ENCODE measurements at places on chromosomes 11 and 22.
A peak's percentile ranks its signal among the peaks of the same experiment; 100 is the strongest.

DNA sequence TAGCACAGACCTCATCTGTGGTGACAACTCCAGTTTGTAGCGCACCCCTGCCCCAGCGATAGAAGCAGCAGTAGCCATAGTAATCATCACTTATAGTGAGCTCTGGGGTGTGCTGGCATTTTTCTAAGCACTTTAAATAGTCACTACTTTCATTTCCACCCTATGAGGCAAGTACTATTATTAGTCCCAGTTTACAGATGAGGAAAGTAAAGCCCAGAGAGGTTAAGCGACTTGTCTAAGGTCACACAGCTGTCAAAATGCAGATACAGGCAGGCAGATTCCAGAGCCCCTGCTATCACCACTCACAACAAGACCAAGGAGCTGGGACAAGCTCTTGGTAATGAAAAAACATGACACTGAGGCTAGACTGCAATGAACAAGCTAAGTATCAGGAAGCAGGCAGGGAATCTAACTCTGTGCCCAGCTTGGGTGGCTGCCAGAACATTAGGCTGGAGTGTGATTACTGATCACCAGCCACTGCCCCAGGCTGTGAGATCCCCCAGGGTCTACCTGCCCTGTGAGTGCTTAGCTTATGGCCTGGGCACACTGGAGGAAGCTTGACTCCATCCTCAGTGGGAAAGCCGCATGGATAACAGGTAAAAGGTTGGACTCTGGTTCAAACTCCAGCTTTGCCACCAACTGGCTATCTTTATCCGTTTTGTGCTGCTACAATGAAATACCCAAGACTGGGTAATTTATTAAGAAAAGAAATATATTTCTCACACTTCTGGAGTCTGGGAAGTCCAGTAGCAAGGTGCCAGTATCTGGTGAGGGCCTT is 561.1 kb downstream of the MN1 start:
- no peak for DNase-seq

DNA sequence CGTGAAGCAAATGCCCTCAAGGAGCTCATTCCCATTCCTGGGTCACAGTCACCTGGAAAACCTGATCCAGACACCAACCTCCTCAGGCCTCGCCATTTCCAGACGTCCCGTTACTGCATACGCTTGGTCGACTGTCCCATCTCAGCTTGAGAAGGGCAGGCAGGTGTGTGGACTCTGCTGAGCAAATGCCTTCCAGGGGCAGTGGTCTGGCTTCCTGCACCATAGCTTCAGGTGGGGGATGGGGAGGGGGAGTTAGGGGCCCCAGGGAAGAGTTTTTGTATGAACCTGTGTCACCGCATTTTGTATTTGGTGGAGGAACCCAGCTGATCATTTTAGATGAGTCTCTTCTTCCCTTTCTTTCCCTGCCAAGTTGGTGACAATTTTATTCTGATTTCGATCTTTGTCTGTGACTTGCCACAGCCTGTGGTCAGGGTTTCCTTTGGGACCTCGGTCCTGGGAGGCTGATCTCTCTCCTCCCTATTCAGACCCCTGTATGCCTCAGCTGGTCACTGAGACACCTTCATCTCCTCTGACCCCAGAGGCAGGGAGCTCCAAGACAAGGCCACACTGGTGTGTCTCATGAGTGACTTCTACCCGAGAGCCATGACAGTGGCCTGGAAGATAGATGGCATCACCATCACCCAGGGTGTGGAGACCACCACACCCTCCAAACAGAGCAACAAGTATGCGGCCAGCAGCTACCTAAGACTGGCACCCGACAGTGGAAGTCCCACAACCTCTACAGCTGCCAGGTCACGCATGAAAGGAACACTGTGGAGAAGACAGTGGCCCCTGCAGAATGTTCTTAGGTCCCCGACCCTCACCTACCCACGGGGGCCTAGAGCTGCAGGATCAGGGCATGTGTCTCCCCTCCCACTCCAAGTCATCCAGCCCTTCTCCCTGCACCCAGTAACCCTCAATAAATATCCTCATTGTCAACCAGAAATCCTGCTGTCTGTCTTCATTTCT is 22.9 kb downstream of the IGLL5 start:
- DNase-seq = no peak

DNA sequence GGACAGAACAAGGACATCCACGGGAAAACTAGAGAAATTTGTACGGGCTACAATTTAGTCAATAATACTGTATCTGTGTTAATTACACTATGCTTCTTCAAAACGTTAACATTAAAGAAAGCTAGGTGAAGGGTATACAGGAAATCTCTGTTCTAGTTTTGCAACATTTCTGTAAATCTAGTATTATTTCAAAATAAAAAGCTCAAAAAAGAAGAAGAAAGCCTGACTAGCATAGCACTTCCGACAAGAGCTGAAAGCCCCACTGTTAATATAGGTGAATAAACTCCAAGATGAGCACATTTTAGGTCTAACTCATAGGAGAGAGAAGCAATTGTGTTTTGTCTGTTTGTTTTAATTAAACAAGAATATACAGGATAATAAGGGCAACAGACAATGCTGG is 299.7 kb downstream of the TTC28 start:
- no peak for DNase-seq

DNA sequence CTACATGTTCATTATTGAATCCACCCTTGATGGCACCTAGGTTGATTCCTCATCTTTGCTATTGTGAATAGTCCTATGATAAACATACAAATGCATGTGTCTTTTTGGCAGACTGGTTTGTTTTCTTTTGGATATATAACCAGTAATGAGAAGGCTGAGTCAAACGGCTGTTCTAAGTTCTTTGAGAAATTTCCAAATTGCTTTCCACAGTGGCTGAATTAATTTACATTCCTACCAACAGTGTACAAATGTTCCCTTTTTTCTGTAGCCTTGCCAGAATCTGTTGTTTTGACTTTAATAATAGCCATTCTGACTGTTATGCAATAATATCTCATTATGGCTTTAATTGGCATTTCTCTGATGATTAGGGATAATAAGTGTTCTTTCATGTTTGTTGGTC is 184.9 kb downstream of the CASP12 start:
- no peak for DNase-seq

GRCh38 chr11:12430351-12430750 is 53.0 kb downstream of the PARVA start:
- DNase-seq = no peak

GRCh38 chr22:21758091-21758864 is 22.7 kb upstream of the YPEL1 start:
- no peak for DNase-seq

GRCh38 chr11:61147271-61147670 is 14.0 kb downstream of the VPS37C start:
- DNase-seq = no peak

GRCh38 chr22:17678817-17679385 is 40.3 kb downstream of the BCL2L13 start:
- no peak for DNase-seq

GRCh38 chr11:47354913-47355282 is 2.4 kb upstream of the MYBPC3 start:
- peak; percentile 41 for DNase-seq

GRCh38 chr11:79507706-79508105 is 66.9 kb upstream of the TENM4 start:
- DNase-seq = no peak

DNA sequence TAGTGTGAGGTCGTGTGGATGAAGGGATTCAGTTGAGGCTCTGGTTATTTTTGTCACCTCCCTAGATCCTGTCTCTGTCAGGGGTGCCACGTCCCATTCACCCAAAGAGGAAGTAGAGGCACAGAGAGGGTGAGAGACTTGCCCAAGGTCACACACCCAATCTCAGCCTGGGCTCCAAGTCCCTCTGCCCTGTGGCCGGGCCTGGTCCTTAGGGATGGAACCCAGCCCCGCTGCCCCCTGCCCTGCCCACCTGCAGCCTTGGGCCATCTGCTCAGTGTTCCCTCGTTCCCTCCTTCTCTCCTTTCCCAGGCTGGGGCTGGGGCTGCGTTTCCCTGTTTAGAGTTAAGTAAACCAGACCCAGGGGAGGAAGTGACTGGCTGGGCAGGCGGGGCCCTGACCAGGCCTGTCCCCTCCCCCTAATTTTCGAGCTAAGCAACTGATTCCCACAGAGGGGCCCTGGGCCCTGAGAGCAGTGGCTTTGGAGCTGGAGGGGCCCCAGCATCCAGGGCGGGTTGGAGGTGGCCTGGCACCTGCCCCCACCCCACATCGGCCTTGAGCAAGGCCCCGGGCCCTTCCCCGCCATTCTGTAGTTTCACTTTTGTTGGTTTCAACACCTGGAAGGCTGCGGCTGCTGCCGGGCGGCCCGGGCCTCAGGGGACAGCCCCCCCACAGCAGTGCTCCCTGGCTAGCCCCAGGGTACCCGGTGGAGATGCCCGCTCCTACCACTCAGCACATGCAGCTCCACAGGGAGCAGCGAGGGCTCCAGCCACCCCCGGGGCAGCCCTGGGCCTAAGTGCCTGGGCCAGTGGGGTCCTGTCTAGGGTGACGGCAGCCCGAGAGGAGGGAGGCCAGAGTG is 1.5 kb downstream of the TCIRG1 start:
- DNase-seq = no peak

GRCh38 chr11:22177186-22177585 is 15.7 kb upstream of the ANO5 start:
- no peak for DNase-seq

DNA sequence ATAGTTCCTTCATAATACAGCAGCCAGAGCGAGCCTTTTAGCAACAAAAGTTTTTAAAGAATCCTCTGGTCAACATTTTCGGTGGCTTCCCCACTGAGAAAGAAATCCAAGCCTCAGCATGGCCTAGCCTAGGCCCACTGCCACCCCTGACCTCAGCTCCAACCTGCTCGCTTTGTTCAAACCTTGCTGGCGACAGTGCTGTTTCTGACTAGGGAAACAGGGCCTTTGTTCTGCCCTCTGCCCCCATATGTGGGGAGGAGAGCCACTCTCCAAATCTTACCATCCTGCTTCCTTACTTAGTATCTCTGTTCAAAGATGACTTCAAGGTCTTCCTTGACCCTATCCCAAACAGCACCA is 95.8 kb downstream of the CCDC83 start:
- DNase-seq = no peak

DNA sequence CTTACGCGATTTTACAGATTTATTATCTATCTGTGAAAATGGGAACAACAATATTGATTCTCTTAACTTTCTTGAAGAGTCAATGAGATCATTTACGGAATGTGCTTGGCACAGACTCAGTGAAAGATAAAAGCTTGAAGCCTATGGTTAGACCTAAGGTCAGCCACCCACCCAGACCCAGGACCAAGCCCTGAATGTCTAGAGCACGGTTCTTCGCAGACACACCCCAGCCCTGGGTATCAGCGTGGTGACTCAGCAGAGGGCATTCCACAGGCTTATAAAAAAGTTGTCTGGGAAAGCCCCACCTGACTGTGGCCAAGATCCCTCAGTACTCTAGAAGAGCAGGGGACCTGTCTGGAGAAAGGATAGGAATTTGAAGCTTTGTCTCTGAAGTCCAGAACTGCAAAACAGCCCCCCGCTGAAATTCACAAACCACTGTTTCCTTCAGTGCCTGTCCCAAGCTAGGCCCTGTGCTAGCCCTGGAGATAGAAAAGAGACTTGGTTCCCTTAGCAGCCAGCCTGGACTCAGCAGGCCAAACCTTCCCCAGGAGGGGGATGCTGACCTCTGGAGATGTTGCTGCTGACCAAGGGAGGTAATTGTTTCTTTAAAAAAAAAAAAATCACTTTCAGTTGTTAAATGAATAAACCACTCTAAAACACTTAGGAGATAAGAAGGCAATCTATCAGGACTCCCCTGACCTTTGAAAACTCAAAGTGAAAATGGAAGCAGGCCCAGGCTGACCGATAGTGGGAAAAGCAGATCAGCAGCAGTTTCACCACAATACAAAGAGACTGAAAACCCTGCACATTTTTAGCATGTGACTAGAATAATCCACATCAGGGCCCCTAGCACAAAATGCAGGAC is 114.0 kb downstream of the ABTB2 start:
- no peak for DNase-seq

DNA sequence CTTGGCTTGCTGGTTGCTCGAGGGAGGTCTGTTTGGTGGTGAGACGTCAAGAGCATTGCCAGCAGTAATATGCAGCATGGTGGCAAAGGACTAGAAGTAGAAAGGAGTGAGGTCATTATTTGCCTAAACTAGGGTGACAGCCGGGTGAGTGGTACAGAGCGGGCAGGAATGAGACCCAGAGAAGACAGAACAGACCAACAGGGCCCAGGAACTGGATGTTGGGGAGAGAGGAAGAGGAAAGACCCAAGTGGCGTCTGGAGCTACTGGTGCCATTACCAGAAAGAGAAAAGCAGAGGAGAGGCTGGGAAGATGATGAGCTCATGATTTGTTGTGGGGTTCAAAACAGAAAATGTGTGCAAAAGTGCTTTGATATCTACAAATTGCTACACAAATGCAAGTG is 158.7 kb downstream of the ENTHD1 start:
- no peak for DNase-seq

GRCh38 chr11:46351606-46352005 is 4.3 kb downstream of the DGKZ start:
- DNase-seq = no peak

DNA sequence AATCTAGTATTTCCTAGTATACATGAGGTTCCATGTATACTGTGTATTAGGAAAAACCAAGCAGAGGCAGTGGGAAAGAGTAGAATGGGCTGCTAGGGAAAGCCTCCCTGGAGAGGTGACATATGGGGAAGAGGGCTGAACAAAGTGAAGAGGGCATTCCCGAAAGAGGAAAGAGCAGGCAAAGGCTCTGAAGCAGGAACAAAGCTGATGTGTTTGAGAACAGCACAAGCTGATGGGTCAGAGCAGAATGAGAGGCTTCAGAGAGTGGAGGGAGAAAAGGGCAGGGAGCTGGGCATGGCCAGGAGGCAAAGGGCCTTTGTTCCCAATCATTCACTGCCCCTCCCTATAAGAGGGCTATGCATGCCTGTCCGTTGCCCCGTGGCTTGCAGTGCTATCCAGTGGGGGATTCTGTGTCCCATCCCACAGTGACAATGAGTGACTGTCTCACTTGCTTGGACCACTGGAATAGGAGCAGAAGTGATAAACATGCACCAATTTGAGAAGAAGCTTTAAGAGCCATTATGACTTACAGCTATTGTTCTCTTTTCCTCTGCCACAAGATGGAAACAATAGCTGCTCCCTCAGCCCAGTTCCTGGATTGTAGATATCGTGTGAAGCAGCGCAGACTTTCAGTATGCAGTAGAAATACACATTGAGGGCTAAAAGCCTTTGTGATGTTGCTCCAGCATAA is 39.6 kb downstream of the GALNT18 start:
- DNase-seq = no peak

Data from NCI-H146 (cell line).